ENCODE measurements at places on chromosomes 16 and 17. TPM values are rescaled to one million over a fixed set of nuclear protein-coding genes. Genes with fewer than 3 reads are reported as not detected.

Gene STH
- not detected for total RNA-seq

Gene TP53TG3C
- total RNA-seq: 0.24 TPM

Gene CTF1
- total RNA-seq: 0.18 TPM

Gene CFAP97D1
- total RNA-seq: not detected

Gene CTRB2
- not detected for total RNA-seq

Gene MAF
- total RNA-seq: 0.13 TPM

Gene UTS2R
- not detected for total RNA-seq

Gene FADS6
- total RNA-seq: 0.06 TPM

Gene MYCBPAP
- 0.53 TPM for total RNA-seq

Gene NPIPA2
- 1.9 TPM for total RNA-seq

Gene DHX58
- total RNA-seq: 0.30 TPM

Gene RNF43
- 0.17 TPM for total RNA-seq

Gene ALOX12B
- 1.7 TPM for total RNA-seq

Gene SULT1A2
- 0.07 TPM for total RNA-seq

Gene SLC47A2
- 0.05 TPM for total RNA-seq

Gene MED9
- 19.4 TPM for total RNA-seq

Gene C16orf89
- not detected for total RNA-seq

Gene TLCD2
- 1.3 TPM for total RNA-seq

Gene HIGD1B
- total RNA-seq: not detected

Gene MT4
- total RNA-seq: not detected

Gene SHISA6
- total RNA-seq: not detected

Gene ALDH3A1
- total RNA-seq: 958 TPM

Gene SLC25A39
- 212 TPM for total RNA-seq

Gene MYL4
- total RNA-seq: 0.23 TPM

Gene DNAH9
- 0.02 TPM for total RNA-seq

Gene HOXB4
- total RNA-seq: 0.20 TPM

Gene ABCA8
- total RNA-seq: 0.15 TPM

Gene AATK
- total RNA-seq: 0.28 TPM

Gene REXO5
- 3.8 TPM for total RNA-seq

Gene FBXL20
- 9.0 TPM for total RNA-seq

Gene DPEP2NB
- total RNA-seq: not detected

Gene KRT14
- 0.34 TPM for total RNA-seq

Gene BCKDK
- 42.5 TPM for total RNA-seq

Gene TMEM92
- 25.8 TPM for total RNA-seq

Gene C17orf50
- 0.24 TPM for total RNA-seq

Gene MT1E
- not detected for total RNA-seq

Measured in A549 treated with CORT108297 at 1 μM for 4 hours (cell line).